ENCODE measurements at places on chromosomes 3 and 15. TPM values are rescaled to one million over a fixed set of nuclear protein-coding genes. Genes with fewer than 3 reads are reported as not detected.

Gene SPINK8
- total RNA-seq = not detected

Gene UROC1
- not detected for total RNA-seq

Gene GOLGA6L2
- not detected for total RNA-seq

Gene ITIH4
- total RNA-seq = 1.9 TPM

Gene COPS2
- total RNA-seq = 57.8 TPM

Gene PPIP5K1
- 29.4 TPM for total RNA-seq

Gene TMOD2
- total RNA-seq = 4.3 TPM

Gene SCN11A
- total RNA-seq = under 0.01 TPM

Gene SLC24A5
- not detected for total RNA-seq
